ENCODE measurements at places on chromosomes 12 and 14.
A peak's percentile ranks its signal among the peaks of the same experiment; 100 is the strongest.

- no peak for DNase-seq
Measured at GRCh38 chr12:127538316-127538715, 728.7 kb upstream of the TMEM132C start.

- DNase-seq = peak; percentile 10
Measured at GRCh38 chr14:35532783-35533356, 1.1 kb upstream of the INSM2 start.

- DNase-seq = no peak
Measured at GRCh38 chr12:67925077-67925476, 64.2 kb upstream of the IFNG-AS1 start.

DNA sequence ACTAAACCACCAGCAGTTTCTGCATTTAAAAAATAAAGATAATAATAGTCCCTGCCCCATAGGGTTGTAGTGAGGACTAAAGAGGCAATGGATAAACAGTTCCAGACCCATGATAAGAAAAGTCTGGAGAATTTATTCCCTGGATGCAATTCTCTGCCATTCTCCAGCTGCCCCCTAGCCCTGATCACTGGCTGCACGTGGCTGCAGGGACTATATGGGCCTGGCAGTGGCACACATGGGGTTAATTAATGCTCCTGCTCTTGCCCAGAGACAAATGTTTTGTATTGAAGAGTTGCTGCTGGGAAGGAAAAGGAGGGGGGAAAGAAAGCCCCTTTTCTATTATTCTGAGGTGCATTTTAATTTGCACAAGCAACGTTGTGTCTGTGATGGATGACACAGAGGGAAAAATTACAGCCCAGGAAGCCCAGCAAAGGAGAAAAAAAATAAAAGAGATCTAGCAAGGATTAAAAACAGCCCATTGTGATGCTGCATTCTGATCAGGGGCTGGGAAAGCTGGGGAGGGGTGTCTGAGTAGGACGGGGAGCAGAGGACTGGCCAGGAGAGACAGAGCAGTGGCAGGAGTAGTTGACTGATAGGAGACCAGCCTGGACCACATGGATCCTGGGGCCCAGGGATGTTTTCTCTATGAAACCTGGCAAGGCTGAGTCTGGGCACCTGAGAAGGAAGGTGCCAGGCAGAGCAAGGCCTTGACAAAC lies 149.3 kb downstream of the ESRRB start:
- no peak for DNase-seq

DNA sequence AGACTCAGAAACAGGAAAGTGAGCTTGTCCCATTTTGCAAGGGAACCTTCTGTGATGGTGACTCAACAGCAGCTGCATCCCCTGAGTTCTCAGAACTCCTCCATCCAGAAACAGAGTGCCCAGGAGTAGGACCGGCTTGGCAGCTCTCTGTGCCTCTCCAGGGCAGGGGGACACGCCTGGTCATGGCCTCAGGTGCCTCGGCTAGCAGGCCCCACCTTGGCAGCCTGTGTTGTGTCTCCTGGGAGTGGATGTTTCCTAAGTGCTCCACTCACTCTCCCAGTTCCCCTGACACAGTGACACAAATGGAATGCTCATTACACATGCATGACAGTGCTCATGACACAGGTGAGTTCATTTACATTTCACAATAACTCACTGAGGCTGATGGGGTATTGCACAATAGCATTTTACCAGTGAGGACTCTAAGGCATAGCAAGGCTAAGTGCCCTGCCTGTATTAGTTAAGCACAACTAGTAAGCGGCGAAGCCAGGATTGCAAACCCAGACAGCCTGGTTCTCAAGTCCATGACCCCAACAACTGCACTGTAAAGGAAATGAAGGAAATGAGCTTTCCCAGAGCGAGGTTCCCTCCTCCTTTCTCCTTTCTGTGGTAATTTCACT lies 47.4 kb downstream of the CALM1 start:
- no peak for DNase-seq

DNA sequence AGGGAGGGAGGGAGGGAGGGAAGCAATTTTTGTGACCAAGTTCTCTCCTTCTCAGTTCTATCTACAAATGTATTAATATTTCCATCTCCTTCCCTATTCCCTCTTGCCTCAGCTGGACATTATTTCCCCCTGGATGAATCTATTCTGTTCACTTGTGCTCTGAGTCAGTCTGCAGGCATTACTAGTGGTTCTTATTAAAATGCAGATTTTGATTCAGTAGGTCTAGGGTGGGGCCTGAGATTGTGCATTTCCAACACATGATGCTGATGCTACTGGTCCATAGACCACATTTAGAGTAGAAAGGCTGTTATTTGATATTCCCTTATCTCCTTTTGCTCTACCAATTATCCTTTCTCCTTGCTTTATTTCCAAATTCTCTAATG lies 40.1 kb upstream of the YAF2 start:
- no peak for DNase-seq

GRCh38 chr12:7646178-7646475 lies 19.6 kb downstream of the APOBEC1 start:
- DNase-seq = no peak

DNA sequence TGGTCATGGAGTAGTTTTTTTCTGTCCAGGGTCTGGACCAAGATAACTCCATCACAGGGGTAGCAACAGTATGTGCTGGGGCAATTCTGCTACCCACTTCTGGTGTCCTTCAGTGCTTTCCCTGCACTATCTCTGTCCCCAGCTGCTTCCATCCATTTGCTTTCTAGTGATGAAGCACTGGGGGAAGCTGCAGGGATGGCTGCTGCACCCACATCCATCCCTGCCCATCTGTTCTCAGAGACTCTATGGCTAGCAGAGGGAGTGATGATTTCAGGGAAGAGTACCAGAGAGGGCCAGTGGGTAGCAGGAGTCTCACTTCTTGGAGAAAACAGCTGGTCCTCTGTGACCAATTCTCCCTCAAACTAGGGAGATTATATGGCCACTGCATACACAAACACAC lies 44.1 kb downstream of the ETV6 start:
- no peak for DNase-seq

All from GDM1 (cell line).